ENCODE measurements at places on chromosomes 3 and 15.

DNA sequence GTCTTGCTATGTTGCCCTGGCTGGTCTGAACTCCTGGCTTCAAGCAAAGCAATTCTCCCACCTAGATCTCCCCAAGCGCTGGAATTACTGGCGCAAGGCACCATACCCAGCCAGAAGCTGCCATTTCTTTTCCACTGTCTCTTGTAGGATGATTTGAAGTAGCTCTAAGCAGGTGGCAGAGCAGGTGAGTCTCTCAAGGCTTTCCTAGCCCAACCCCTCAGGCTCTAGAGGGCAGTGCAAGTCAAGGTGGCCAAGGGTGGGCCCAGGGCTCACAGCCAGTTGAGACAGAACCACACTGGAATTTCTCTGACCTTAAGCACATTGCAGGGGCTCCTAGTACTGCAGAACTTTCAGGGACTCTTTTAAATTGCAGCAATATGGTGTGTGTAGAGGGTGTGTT, 15.6 kb upstream of the DAG1 start:
- no peak for DNase-seq

DNA sequence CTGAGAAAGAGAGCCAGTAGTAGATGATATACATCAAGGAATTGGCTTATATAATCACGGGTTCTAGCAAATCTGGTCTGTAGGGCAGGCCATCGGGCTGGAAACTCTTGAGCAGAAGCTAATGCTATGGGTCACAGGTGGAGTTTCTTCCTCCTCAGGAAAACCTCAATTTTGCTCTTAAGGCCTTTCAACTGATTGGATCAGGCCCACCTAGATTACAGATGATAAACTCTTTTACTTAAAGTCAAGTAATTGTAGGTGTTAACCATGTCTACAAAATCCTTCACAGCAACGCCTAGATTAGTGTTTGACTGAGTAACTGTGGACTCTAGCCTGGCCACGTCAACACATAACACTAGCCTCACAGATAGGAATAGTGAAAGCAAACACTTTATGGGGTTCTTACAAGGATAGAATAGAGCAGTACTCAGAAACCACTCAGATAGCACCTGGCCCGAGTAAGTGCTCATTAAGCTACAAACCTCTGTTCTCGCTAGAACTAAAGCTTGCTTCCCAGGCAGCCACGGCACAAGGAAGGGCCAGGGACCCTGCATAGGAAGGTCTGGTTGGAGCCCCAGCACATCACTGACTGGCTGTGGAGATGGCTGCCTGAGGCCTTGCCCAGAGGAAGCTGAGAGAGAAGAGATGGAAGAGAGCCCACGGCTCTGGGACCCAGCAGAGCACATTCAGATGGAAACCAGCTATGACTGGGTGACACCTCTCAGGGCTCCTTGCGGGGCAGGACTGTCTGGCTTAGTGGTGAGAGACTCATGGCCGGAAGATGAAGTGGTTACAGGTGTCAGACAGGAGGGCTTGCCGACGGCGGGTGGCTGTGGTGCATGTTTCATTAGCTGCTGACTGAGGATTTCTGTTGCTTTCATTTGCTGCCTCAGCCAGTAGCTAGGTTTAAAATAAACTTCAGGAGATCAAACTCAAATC, 202.5 kb upstream of the TLE3 start:
- no peak for DNase-seq

DNA sequence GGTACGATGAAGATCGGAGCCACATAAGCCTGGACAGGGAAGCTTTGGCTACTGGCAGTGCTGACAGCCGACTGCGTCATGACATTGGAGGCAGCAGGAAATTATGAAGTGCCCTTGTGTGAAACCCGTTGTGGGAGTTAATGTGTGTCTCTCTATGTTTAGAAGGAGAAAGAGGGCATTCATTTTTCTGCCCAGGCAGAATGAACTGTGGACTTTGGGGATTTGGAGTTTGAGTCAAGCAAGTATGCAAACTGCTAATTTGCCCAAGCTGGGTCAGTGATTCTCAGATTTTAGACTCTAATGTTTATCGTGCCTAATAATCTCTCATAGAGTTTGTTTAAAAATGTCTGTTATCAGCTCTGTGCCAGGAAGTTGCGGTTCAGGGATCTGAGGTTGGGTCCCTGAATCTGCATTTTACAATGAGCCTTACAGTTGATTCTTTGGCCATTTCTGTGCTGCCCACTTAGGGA, 5.6 kb downstream of the CTXND1 start:
- DNase-seq = no peak

DNA sequence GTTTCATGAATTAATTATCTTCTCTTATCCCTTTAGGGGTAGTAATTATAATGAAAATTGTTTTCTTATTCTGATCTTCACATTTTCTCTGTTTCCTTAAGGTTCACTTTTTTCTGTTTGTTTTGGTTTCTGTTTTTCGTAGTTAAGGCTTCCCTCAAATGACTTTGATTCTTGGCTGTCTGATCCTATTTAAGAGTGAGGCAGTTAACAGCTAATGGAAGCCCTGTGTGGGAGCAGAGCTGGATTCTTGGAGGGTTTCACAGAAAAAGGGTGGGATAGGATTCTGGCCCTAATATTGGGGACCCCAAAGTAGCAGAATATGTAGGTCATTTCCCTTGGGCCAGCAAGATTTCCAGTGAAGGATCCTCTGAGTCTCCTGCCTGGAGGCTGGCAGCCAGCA, 6.8 kb upstream of the AMOTL2 start:
- no peak for DNase-seq

DNA sequence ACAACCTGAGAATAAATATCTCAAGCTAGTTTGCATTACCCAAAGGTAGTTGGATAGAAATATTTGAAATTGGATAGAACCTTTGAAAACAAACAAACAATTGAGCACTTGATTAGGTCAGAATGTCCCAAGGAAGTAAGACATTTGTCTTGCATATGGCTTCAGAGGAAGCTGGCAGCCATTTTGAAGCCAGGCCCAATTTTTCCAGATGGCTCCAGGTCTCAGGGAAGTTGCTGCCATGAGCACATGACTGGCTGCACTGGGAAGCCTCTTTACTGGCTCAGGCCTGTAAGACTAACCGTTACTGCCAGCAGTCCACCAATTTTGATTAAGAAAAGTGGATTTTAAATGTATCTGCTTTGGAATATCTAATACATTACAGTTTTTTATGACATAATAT, 448.9 kb upstream of the DPH6 start:
- no peak for DNase-seq

- DNase-seq = no peak
These were observed 74.1 kb downstream of the CHL1 start for GRCh38 chr3:270688-271087.

DNA sequence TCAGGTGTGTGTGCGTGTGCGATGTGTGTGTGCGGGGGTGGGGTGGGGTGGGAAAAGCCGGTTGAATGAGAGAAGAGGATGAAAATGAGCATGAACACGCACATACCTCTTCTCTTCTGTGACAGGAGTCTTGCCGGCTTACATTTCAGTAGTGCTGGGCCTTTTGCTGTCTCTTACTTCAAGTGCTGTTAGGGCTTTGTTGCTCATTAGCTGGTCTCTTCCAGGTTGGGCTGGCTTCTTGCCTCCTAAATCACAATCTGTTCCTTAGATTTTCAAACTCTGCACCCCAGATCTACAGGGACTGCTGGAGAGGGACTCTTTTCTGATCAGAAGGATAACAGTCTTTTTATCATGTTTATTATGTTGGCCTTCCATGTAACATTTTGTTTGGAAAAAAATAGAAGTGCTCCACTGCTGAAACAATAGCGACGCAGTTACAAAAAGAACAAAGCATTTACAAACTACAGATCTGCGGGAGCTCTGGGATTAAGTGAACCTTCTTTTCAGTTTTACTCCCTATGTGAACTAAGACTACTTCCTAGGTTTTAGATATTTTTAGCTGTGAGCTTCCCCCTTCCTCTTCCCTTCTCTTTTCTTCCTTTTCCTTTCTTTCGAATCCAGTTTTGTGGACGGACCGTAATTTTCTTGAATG, 48.5 kb downstream of the USP13 start:
- no peak for DNase-seq

DNA sequence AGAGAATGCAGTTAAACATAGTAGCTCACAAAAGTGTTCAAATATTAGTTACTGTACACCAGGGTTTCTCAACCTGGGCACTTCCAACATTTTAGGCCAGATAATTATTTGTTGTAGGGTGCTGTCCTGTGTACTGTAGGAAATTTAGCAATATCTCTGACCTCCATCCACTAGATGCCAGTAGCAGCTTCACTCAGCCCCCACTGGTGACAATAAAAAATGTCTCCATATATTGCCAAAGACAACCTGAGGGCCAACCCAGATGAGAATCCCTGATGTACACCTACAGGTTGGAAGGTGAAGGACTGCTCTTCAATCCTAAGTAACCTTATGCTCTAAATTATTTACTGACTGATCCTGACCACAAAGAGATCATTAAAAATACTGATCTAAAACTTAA, 32.5 kb downstream of the DCUN1D1 start:
- no peak for DNase-seq

DNA sequence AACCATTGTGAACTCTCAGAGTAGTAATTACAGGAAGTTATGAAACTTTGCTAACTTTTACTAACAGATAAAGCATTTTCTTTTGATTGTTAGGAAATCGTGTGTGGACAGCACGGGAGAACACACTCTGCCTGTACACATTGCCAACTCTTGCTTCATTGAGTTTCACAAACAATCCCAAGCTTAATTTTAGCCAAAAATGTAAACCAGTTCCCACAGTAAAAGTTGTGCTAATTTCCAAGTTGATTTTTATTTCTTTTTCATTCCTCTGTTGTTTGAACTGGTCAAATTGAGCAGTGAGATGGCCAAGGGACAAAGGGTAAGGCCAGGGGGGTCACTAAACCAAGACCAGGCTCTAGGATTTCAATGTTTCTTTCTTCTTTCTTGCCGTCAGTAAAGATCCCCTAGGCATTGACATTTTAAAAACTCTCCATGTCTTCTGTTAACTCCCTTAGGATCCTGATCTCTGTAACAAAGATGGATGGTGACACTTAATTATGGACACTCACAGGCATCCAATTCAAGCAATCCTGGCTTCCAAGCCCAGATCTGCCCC, 414.9 kb downstream of the RBMS3 start:
- DNase-seq = peak; percentile 67

DNA sequence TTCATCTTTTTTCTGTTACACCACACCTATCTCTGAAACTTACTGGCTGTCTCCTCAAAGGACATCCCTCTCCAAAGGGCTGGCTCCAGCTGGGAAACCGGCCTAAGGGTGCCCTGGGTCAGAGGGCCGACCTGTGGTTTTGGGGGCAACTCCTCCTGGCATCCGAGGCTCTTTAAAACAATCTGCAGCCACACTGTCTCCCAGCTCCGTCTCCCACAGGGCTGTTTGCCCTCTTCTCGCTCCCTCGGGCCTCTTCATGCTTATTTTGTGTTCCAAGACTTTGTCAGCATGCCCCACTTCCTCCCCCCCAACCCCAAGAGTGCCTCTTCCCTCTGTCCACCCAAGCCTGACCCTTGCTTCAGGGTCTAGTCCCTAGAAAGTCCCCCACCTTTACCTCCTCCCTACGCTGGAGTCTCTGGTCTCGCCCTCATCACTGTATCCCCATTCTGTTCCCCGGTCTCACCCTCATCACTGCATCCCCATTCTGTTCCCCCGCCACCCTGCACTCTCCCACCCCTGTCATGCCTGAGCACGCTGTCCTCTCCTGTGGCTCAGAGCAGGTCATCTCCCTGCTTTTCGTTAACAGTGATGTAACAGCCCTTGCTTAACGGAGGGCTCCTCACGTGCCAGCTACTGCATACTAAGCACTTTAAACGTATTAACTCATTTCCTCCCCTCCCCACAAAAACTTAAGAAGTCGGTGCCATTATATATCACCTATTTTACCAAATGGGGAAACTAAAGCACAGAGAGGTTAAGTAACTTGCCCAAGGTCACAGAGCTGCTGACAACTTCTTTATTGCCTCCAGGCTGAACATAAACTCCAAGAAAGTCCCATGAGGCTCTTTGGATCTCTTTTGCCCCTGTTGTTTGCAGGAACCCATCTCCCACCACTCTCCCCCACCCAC, 1.1 kb upstream of the CSK start:
- DNase-seq = no peak

DNA sequence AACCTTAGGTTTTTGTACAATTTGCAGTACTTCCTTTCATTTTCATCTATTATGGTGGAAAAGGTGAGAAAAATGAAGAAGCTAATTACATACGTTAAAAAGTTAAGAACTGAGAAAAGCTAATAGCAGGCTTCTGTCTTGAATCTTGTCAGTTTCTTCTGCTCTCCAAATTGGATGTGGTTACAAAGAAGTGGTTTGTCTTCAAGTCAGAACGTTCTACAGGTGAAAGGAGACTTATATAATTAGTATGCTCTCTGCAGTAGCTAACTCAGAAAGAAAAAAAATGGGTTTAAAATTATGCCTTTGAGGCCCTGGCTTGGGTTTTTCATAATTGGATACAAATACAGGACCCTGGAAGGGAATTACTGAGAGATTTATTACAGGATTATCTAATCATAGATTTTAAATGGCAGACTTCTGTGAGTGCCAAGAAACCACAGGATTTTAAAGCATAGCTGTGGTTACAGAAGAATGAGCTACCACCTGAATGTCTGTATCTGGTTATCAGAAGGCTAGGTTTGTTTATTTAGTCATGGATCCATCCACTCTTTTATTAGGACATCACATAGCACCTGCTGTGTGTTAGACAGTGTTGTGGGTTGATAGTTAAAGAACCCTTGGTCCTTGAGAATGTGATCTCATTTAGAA, 528.1 kb upstream of the MCTP2 start:
- no peak for DNase-seq

DNA sequence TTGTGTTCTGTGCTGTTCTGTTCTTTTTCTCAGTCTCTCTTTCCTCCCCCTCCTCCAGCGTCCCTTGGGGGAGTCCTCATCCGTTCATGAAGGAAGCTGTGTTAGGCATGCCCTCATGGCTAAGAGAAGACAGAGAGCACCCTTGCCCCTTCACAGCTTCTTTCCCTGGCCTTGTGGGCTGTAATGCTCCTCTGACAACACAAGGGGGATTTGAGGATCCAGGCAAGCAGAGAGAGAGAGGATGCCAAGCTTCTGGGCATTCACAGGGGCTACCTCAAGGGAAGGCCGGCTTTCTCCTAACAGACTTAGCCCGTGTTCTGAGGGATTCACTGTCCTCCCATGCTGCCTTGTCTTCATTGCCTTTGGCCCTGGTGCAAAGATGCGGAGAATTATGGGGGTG, 389.5 kb downstream of the LRTM1 start:
- no peak for DNase-seq

DNA sequence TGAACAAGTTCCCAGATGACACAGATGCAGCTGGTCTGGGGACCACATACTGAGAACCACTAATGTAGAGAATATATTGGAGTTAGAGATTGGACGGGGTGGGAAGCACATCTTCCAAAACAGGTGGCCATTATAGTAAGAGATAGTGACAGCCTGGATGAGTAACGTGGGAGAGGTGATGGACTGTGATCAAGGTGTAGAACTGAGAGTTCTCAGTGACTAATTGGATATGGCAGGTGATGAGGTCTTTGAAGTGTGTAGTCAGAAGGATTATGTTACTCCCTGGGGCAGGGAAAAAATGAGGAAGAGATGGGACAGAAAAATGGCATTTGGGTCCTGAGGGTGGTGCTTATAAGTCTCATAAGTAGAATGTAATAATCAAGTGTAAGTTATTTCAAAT, 66.6 kb downstream of the KCNMB2 start:
- DNase-seq = no peak
